ENCODE measurements at places on chromosomes 1 and 21.
A peak's percentile ranks its signal among the peaks of the same experiment; 100 is the strongest.

DNA sequence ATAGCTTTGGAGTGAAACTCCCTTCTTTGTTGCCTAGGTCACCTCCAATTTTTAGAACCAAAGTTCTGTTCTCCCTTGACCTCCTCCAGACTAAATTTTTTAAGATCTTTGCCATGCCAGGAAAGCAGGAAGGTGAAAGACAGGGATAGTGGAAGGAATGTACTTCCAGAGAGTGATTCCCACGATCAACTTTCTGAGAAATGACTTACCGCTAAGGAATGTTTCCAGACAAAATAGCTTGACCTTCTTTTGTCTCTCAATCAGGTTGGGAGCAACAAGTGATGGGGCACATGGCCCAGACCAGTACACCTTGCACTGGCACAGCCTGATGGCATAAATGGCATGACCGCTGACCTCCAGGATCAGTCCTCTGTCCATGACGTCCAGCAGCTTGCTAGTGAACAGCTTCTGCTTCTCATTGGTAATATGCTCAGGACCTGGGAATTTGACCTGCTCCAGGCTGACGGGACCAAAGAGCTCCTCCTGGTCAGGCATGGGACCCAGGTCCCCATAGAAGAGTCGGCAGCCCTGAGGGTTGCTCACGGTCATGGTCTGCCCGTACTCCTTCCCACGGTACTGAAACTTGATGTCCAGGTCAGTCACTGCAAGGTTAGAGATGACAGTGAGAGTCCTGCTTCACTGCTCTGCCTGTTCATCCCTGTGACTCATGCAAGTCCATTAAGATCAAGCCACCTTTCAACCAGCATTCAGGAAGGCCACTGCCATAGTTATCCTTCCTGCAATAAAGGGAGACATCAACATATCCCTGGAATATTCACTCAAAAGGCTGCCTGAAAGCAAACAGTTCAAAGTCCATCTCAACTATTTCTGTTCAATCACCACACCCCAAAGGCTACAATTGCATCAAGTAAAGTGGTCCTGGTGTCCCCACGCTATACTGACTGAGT is 6.2 kb upstream of the C1orf74 start:
- no peak for DNase-seq

GRCh38 chr1:168832661-168833060 is 103.7 kb upstream of the DPT start:
- DNase-seq, result no peak

GRCh38 chr1:20136249-20136648 is 2.9 kb upstream of the PLA2G2F start:
- no peak for DNase-seq

DNA sequence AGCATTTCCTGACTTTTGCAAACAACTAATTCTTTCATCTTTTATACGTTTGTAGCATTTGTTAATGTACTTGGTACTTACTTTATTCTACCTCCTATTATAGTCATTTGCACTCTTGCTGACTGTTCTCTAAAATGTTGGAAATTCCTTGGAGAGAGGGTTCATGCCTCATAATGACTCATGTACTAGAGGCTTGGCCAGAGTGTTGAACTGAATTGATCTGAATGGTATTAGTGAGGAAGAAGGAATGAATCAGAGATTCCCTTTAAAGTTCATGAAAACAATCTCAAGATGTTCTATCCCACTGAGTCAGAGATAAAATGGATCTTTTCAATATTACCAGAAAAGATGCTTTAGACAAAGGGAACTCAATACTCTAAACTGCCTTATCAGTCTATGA is 383.4 kb downstream of the SEC16B start:
- peak; percentile 36 for DNase-seq

- no peak for DNase-seq
Observed at GRCh38 chr1:37807220-37807554, 403 bp upstream of the C1orf122 start.

- no peak for DNase-seq
Observed at GRCh38 chr1:180154003-180154324, 705 bp upstream of the QSOX1 start.

GRCh38 chr1:66848193-66848592 is 47.1 kb upstream of the INSL5 start:
- no peak for DNase-seq

DNA sequence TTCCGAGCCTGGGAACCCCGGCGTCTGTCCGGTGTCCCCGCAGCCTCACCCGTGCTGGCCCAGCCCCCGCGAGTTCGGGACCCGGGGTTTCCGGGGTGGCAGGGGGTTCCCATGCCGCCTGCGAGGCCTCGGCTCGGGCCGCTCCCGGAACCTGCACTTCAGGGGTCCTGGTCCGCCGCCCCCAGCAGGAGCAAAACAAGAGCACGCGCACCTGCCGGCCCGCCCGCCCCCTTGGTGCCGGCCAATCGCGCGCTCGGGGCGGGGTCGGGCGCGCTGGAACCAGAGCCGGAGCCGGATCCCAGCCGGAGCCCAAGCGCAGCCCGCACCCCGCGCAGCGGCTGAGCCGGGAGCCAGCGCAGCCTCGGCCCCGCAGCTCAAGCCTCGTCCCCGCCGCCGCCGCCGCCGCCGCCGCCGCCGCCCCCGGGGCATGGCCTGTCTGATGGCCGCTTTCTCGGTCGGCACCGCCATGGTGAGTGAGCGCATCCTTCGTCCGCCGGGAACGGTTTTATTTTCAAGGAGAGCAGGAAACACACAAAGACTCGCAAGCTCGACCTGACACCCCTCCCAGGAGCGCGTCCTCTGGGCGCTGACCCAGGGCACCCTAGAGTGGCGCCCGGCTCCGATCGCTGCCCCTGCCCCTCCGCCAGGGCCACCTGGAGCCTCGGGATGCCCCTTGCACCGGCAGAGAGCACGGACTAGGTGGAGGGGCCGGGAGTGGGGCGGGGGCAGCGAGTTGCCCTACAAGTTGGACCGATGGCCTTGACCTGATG is at the start of gene ABCG1:
ABCG1 (plus strand) TSS at position 305 of the 770 bp plus-strand sequence; CDS start at position 428, 123 bp downstream.
- no peak for DNase-seq

- DNase-seq, result no peak
Observed at GRCh38 chr1:182600745-182601415, 3.3 kb downstream of the RGS16 start.

- no peak for DNase-seq
Observed at GRCh38 chr1:46393510-46393909, 607 bp upstream of the FAAH start.

DNA sequence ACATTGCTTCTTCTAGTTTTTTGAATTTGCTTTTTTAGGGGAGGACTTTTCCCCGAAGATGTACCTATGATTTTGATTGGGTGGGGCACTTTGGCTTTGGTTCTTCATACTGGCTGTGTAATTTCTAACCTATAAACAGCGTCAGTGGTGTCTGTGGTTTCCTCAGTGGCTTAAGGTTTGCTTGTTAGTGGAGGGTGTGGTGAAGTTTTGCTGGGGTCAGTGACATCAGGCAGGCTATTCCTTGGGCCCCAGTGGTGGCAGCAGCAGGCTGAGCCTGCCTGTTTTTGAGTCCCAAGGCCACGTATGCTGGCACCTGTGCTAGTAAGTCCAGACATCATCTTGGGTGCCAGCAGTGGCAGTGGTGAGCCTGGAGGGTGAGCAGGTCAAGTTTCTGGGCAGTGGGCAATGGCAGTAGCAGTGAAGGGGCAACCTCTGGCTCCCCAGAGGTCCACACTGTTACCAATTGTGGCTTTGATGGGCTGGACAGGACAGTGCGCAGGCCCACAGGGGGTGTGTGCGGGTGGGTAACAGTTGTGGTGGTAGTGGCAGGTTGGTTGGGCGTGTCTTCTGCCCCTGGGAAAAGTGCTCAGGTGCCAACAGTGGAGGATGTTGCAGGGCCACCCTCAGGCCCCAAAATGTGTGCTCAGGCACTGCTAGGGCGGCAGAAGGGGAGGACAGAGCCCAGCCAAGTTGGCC is 54.9 kb upstream of the B3GALT2 start:
- no peak for DNase-seq

- no peak for DNase-seq
Observed at GRCh38 chr21:29436143-29436542, 137.4 kb downstream of the BACH1 start.

DNA sequence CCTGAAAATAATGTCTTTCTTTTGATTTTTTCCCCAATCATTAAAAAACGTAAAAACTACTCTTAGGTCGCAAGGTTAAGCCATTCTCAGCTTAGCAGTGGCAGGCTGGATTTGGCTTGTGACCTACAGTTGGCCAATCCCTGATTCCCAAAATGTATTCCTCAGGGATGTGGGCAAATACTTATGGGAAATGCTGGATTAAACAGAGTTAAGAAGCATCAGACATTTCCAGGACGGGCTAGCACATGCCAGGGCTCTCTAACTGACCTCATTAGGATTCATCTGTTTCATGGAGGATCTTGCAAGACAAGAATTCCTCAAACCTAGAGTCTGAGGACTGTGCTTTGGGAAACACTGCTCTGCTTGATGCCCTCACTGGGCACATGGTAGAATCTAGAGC is 982 bp upstream of the IL24 start:
- DNase-seq, result no peak

- DNase-seq, result no peak
Observed at GRCh38 chr1:241520080-241520465, 518 bp upstream of the FH start.

GRCh38 chr1:24426744-24427544 is 11.3 kb downstream of the NIPAL3 start:
- no peak for DNase-seq

DNA sequence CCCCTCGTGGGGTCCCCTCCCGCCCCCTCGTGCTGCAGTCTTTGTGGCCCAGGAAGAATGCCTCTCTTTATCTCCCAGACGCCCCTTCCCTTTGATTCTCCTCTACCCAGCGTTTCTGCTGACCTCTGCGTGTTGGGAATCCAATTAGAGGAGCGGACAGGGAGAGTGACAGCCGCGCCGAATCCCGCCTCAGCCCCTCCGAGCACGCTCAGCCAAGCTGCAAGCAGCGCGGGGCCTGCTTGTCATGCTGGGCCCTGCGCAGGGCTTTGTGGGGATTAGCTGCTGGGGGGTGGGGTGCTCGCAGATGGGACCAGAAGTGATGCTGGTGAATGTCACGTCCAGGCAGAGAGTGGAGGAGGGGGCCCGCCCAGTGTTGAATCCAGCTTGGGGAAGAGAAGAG is 91.1 kb downstream of the EPHB2 start:
- DNase-seq, result no peak

DNA sequence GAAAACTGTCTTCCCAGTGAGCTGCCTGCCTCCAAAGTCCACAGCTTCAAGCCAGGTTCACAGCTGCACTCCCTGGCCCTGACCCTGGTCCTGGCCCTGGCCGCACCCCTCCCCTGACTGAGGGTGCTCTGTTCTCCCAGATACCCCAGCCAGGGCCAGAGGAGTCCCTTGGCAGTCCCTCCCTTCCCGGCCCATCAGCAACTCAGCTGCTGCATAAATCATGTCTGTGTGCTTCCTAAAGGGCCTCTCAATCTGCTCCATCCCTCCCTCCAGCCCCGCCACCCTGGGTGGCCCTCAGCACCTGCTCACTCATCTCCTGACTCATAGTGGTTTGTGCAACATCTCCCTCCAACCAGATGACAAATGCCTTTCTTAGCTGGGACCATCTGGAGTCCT is 24.8 kb upstream of the C1orf174 start:
- DNase-seq, result no peak

GRCh38 chr1:113999799-114000198 is 20.5 kb downstream of the OLFML3 start:
- no peak for DNase-seq

DNA sequence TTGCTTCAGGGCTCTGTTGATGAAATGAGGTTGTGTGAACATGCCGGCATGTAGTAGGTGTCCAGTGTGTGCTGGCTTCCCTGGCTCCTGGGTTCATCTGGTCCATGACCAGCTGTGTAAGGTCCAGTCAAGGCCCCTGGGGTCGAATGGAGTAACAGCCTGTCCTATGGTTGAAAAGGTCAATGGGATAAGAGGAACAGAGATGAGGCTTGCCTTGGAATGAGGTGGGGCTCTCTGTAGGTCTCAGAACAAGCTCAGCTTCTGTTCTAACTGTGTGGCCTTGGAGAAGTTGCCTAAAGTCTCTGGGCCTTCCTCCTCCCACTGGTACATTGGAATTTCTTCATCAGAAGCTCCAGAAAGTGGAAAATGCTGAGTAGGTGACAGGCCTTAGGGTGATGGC is 26.6 kb downstream of the RPS6KA1 start:
- no peak for DNase-seq

- DNase-seq, result no peak
Observed at GRCh38 chr1:61445269-61445825, 279.6 kb downstream of the TM2D1 start.

DNA sequence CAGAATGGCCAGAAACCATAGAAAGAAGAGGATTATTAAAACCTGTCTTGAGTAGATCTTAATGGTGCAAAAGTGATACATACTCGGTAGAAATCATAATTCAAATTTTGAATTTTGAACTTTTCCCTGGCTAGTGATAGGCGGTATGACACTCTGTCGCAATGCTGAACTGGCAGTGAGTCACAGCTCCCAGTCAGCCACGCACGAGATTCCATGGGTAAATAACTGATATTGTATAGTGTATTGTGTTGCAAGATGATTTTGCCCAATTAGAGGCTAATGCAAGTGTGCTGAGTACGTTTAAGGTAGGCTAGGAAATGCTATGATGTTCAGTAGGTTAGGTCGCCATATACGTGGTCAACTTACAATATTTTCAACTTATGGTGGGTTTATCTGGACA is 207.0 kb downstream of the SIPA1L2 start:
- DNase-seq, result no peak

DNA sequence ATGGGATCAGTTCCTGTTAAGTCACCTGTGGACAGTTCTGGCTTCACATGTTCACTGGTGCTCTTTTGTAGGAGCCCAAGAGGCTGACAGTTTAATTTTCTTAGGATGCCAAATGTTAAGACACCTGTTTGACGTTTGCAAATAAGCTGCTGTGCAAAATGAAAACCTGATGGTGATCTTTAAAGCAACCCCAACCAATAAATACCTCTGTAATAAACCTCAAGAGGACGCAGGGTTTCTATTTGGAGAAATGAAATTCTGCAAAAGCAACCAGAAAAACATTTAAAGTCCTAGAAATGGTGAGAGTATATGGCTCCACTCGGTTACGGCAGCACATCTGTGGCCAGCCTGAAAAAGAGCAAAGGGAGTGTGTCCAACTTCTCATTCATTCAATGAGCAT is 5.7 kb upstream of the RHEX start:
- DNase-seq, result no peak

DNA sequence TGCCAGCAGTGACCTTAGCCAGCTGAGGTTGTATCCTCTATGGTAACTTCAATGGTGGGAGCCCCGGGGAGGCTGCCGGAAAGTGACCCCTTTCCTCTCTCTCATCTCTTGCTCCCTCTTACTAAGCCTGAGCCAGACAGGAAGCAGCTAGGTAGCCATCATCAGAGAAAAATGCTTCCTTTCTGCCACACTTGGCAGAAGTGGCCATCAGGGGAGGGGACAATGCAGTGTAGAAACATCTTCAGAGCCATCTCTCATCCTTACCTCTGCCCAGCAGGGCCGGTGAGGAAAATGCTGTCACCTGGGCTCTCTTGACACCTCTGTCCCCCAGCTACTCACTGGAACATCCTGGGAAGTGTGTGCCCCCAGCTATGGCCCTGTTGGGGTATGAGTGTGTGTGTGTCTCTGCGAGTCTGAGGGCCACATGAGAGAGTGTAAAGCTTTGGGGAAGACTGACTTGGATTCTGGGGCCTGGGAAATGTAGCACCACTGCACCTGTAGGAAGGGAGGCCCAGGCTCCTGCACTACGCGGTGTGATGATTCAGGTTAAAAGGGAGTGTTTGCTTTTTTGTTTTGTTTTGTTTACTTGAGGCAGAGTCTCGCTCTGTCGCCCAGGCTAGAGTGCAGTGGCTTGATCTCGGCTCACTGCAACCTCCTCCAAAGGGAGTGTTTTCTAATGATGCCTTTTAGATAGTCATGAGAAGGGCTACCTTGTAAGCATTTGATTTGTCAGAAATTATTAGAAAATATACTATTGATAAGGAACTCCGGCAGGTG is 48.7 kb upstream of the CNTN2 start:
- DNase-seq, result no peak
